ENCODE measurements at places on chromosomes 3 and 15.

DNA sequence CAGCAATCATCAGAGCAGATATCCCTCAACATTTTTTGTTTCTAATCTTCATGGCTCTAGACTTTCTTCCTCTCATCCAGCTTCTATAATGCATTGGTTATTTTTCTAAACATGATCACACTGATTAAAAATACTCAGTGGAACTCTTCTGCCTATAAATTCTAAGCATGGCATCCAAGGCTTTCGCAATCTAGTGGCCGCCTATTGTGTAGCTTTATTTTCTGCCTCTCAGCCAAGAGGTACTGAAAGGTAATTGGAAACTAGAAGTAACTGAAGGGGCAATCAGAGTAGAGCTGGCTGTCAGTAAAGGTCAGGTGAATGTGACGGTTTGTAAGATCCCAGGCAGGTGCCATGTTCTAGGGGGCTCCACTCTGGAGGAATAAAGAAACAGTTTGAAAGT, 33.4 kb downstream of the OXSM start:
- DNase-seq: no peak

GRCh38 chr3:48852151-48852550, 4.5 kb upstream of the PRKAR2A start:
- no peak for DNase-seq

DNA sequence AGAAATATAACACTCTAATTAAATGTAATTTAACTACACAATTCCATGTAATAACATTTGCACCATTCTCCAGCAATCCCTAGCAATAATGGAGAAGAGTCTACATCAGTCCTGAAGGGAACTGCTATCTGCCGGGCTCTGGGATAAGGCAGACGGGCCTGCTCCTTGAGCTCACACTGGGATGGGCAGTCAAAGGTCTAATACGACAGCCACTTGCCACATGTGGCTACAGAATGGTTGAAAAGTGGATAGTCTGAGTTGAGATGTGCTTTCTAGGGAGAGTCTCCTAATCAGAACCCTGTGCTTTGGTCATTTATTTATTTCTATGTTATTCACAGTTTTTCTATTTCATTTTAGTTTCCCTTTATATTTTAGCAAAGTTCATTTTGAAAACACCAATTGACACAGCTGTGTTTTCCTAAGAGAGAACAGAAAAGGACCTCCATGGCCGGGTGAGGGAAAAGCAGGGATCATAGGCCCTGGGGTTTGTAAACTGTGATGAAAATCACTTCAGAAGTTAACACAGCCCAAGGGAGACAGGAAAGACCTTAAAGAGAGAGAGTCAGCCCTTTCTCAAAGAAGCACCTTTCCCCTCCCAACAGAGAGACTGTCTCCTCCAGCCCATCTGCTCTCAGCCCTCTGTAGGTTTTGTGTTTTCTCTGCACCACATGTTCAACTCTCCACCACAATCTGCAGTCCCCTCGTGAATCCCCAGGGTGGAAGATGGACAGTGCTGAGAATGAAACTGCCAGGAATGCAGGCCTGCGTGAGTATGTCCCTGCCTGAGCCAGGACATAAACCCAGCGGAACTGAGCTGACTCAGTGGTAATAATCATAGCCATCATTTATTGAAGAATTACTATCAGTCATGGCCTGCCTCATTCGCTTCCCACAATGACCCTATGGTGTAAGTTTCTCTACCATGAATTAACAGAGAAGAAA, 11.6 kb downstream of the FSIP1 start:
- DNase-seq: no peak

DNA sequence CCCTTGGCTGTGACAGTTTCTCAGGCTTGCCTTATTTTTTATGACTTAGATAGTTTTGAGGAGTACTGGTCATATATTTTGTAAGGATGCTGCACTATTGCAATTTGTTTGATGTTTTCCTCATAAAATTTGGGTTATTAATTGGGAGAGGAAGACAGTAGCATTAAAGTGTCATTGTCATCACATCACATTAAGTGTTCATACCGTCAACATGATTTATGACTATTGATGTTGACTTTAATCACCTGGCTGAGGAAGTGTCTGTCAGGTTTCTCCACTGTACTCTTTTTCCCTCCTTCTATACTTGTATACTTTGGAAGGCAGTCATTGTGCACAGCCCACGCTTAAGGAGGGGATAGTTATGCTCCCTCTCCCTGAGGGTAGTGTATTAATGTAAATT, 26.9 kb downstream of the TRIM69 start:
- no peak for DNase-seq
